ENCODE measurements at places on chromosomes 4 and X.

DNA sequence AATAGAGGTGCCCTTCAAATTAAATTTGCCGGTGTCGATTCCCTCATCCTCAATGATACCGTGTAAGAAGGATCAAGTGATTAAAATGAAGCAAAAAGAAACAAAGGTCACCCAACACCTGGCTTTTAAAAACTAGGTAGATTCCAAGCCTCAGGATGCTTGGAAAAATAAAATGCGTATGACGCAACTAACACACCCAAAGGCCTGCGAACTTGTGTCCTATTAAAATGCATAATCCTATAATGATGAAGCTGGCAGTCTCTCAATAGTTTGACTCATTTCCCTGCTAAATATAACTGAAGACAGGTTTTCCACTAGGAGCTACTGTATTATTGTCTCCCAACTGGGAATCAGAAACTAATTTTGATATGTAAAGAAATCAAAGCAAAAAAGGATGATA, 263.2 kb downstream of the DHX15 start:
- DNase-seq: no peak

DNA sequence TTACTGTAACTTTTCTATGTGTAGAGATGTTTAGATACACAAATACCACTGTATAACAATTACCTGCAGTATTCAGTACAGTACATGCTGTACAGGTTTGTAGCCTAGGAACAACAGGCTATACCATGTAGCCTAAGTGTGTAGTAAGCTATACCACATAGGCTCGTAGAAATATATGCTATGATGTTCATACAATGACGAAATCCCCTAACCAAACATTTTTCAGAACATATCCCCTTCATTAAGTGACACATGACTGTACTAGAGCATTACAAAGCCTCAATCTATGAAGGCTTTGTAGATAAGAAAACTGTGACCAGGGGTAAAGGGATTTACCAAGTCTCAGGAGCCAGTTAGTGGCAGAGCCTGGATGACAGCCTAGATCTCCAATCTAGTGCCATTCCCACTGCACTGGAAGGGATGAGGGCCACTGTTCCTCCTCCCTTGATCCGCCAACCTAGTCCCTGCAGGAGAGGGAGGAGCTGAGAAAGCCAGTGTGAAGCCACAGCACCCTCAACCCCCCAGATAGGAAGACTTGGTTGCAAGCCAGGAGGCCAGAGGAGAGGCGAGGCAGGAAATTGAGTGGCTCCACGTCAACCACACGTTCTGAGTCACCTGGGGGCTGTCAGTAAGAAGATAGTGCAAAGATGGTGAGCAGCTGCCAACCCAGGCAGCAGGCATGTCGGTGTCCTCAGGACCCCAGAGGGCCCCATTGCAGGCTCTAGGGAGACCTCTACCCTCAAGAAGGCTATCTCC, 227.7 kb downstream of the BCOR start:
- DNase-seq: no peak

DNA sequence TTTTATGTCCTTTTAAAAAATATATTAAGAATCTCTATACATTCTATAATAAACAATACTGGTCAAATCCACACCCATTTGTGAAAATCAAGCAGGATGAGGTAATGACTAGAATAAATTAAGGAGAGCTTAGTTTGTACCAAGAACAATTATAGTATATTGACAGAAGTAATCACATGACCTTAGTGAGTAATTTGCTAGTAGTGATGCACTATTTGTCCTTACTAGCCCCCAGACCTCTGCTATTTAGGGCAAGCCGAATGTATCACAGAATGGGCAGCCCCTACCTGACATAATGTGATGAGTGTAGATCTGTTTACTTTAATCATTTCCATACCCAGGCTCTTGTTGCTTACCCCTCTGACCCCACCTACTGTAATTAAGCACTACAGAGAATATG, 15.8 kb downstream of the ATP1B4 start:
- no peak for DNase-seq

DNA sequence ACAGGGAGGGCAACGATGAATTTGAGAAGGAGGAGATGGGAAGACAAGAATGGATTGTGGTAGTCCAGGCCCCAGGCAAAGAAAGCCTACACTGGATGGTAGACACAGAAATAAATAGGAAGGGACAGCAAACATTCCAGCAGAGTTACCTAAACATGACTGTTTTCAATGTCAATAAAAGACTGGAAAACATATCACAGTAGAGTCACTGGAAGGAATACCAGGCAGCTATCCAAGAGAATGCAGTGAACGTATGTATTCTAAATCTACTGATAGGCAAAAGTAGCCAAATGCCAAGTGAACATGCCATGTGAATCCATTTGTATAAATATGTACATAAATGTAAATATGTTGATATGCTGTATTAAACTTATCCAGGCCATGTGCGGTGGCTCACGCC, 183.0 kb downstream of the PALLD start:
- no peak for DNase-seq

GRCh38 chrX:78074088-78074487, 30.0 kb upstream of the PGK1 start:
- no peak for DNase-seq

GRCh38 chrX:13702111-13702789, 13.3 kb downstream of the RAB9A start:
- no peak for DNase-seq

- no peak for DNase-seq
Measured at GRCh38 chrX:30951003-30951402, 61.9 kb upstream of the TAB3 start.

- no peak for DNase-seq
Measured at GRCh38 chr4:138113819-138114400, 128.2 kb downstream of the SLC7A11 start.

DNA sequence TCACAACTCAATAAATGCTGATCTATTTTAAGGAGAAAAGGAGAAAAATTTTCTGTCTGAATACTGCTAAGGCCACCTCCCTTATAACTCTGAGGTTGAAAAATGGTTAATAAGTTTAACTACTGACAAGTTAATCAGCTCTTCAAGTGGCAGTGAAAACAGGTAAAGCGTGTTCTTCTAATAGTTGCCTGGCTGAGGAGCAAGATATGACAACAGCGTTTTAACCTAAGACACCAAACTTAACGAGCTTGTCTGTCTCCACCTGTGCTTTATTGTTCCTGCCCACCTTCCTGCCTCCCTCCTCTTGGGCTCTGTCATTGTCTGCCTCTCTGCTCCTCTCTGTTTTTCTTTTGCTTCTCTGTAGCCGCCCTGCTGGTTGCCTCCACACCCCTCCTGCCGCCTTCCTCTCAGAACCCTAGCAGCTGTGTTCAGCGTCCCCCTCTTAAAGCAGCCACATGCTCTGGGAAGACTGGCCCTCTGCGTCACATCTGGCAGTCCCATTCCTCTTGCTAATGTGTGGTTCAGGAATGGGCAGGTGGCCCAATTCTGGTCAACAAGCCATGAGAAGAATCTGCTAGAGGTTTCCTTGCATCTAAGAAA, 4.3 kb upstream of the TSPAN5 start:
- no peak for DNase-seq

GRCh38 chr4:98374643-98375042, 113.5 kb downstream of the RAP1GDS1 start:
- no peak for DNase-seq

DNA sequence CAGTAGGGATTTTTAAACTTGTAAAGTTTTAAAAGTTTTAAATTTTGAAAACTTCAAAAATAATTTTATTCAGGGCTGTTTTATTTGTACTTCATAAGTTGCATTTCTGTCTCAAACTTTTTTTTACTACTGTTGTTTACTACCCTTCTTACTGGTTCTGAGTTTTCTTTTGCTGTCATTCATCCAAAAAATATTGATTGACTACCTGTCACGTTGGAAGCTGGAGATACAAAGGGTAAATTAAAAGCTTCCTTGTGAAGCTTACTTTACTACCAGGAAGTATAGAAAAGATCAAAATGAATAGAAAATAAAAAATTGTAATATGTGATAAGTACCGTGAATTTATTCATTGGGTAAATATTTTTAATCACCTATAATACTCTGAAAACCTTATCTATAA, 49.4 kb upstream of the MCUB start:
- no peak for DNase-seq

- DNase-seq: no peak
Measured at GRCh38 chr4:190014771-190015537, 12.1 kb downstream of the FRG2 start.

- no peak for DNase-seq
Measured at GRCh38 chr4:79632114-79632513, 224.1 kb upstream of the GK2 start.

DNA sequence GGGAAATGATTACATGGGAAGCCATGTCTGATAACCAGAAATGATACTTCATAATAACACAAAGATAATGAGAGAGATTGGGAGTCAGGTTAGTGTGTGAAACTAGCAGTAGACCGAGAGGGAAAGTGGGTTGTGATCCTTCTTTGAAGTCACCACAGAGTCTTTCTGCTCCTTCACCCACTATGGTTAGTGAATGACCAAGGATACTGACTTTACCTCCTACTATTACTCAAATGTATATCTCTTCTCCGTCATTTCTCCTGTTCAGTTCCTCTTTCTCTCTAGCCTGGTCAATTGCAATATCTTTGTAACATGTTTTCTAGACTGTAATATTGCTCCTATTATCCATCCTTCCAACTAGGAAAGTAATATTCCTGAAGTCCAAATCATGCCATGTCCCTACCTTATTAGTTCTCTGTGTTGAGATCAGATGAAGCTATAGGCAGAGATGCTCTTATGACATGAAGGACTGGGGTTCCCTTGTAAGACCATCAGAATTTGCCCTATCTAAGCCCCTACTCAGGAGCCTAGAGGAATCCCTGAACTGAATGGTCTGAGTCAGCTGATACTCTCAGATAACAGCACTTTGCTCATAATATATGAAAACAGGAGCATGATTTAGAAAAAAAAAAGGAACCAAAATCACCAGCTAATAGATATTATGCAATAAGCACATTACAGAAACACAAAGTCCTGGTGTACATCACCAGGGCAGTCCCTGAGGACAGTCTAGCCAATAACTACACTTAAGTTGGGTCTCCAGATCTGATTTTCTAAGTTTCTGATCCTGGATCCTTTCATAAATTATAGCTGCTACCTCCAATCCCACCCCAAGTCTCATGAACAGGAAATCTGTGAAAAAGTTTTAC, 81.2 kb downstream of the SHROOM3 start:
- DNase-seq: peak; percentile 59

DNA sequence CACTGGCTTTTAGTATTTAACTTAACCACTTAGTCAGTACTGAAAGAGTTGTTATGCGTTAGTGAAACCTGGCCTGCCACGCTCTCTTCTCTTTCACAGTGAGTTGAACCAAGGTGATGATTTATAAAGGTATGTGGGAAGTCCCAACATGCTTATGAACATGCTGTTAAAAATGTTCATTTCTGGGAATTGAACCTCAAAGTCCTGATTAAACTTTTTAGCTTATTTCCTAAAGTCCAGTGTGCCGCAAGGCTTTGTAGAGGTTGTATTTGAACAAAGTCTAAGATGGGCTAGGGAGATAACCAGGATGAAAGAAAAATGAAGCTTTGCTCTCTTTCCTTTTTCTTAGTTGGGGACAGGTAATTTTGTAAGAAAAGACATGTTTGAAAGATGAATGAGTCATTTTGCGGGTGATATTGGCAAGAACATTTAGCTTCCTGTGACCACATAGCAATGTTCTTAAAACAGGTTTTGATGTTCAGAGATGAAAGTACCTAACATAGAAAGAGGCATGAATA, 270.3 kb downstream of the DTHD1 start:
- peak; percentile 67 for DNase-seq

GRCh38 chr4:76881375-76881774, 16.6 kb downstream of the SOWAHB start:
- no peak for DNase-seq

DNA sequence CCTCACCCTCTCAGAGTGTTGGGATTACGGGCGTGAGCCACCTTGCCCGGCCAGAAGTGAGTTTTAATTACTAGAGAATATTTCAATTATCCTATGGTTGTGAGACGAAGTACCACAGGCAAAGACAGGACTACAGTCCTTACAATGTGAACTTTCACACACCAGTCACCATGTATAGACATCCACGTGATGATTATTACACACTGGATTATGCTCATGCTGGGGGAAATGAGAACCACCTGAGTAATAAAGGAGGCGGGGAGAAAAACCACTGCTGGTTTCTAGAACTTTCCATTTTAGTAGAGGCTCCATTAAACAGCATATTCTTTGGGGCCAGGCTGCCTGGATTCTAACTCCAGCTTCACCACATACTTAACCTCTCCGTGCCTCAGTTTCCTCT, 42.5 kb upstream of the TLR2 start:
- no peak for DNase-seq

GRCh38 chr4:68927165-68927564, 24.4 kb downstream of the UGT2A3 start:
- no peak for DNase-seq

- no peak for DNase-seq
Measured at GRCh38 chr4:162535121-162535520, 371.3 kb upstream of the FSTL5 start.

GRCh38 chr4:73429826-73430587, 6.0 kb upstream of the AFP start:
- no peak for DNase-seq

- DNase-seq: no peak
Measured at GRCh38 chr4:40747207-40747835, 2.4 kb upstream of the NSUN7 start.

GRCh38 chrX:12363216-12363615, 224.9 kb downstream of the FRMPD4 start:
- no peak for DNase-seq

DNA sequence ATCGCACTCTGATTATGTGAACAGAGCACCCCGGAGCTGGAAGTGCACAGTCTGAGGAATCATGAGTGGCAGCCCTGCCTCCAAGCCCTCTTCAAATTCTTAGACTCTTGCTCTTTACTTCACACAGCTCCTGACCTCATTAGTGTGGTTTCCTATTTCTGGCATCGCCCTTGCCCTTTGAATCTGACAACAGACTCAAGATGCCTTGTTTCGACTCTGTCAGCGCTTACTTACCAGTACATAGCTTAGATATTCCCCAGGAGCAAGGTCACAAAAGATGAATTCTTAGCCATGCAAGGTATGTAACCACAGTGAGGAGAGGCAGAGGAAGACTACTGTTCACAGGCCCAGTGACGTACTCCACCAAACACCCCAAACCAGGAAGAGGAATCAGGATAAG, 167.2 kb downstream of the KDR start:
- no peak for DNase-seq

- no peak for DNase-seq
Measured at GRCh38 chrX:4243759-4244158, 530.3 kb upstream of the PRKX start.

- no peak for DNase-seq
Measured at GRCh38 chrX:55004231-55004630, 4.1 kb downstream of the APEX2 start.

GRCh38 chr4:83389037-83389720, 54.5 kb upstream of the HPSE start:
- no peak for DNase-seq

DNA sequence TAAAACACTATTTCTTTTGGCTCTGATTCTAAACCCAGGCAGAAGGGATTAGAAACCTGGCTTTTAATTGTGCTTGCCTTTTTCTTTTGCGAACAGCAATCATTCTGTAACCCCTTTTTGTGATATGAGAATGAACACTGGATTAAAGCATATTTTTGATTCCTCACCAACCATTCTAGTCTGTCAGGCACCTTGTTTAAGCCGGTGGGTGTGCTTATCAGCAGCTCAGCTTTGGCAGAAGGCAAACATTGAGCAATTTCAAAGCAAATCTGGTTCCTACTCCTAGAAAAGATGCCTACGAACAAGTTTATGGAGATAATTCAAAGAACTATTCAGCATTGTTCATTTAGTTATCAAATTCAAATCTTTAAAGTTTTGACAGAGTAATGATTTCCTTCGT, 265.1 kb upstream of the FAM241A start:
- no peak for DNase-seq

- no peak for DNase-seq
Measured at GRCh38 chr4:16206301-16206700, 20.0 kb downstream of the TAPT1 start.

- DNase-seq: no peak
Measured at GRCh38 chr4:150814873-150815272, 200.2 kb downstream of the LRBA start.

Measured in GM06990 (cell line).